NT2/D1 (cell line): ENCODE measurements at places on chromosomes 3 and 15.
A peak's percentile ranks its signal among the peaks of the same experiment; 100 is the strongest.

- DNase-seq = no peak
Measured at GRCh38 chr3:114446600-114446999, 152.8 kb downstream of the TIGIT start.

- no peak for DNase-seq
Measured at GRCh38 chr3:44954962-44955361, 21.0 kb downstream of the ZDHHC3 start.

GRCh38 chr3:87287011-87287410, 10.6 kb upstream of the POU1F1 start:
- no peak for DNase-seq

DNA sequence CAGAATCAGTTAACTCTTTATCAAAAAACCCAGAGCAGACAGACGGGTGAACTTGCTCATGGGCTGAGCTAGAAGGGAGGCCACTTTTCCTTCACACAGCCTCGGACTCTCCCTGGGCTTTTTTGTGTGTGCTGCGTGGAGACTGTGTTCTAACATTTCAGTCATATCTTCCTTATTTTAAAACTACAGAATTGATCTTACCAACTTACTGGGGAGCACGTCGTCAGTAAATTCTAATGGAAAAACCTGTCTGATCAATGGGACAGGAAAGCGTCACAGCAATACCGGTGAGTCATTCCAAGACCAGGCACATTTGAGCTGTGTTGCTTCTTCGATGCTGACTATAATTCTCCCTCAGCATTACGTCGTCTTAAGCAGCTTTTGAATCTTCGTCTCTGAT, 145.1 kb downstream of the LPP start:
- no peak for DNase-seq

DNA sequence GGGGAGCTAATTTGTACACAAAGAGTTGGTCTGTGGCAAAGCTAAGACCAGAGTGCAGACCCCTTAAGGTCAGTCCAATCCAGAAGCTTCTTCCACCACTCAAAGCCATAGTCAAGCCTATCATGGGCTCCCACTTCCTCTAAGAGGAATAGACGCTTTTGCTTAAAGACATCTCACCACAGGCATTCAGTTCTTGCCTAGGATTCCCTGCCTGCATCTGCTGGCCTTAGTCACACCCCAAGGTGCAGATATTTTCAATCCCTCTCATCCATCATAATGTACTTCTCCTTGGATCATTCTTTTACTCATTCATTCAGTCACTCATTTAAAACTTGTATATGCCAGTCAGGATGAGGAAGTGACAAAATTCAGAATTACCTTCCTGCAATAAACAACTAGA, 179.6 kb upstream of the STT3B start:
- no peak for DNase-seq

- peak; percentile 62 for DNase-seq
Measured at GRCh38 chr3:62481962-62482361, 108.6 kb upstream of the FEZF2 start.
